ENCODE measurements at places on chromosomes 7 and 10.

- DNase-seq = no peak
These were observed 179.9 kb downstream of the PTPRN2 start for GRCh38 chr7:158407581-158408317.

DNA sequence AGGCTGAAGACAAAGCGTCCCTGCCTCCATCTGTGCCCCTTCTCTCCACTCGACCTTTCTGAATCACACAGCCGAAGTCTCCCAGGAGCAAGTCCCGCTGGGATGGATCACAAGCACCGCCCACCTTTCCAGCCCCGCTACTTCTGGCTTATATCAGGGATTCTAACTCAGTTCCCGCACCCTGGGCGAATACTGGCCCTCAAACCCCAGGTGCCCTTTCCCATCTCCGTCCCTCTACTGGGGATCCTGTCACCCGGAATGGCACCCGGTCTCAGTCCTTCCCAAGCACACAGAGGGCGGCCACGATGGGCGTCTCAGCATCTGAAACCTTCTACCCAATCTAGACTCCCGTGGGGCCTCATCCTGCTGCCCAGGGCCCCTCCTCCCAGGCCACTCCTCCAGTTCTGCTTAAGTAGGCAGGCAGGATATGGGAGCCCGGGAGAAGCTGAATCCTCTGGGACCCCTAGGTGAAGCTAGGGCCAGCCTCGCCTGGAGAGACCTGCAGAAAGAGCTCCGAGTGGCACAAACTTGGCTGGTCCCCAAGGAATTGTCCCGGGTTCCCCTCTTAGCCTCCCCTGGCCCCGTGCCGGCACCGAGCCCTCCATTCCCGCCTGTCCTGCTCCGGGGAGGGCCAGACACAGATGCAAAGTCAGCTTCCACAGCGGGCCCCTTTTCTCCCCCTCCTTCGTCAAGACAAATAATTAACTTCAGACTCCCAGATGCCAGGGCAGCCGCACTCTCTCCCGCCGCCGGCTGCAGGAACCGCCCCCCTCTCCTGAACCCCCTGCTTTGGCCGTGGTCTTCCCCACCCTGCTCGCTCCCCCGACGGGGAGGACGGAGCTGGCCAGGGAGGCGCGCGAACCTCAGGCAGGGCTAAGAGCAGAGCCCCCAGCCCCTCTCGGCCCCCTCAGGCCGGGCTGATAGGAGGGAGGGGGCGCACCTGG lies 612 bp downstream of the KCP start:
- DNase-seq = peak; percentile 70

DNA sequence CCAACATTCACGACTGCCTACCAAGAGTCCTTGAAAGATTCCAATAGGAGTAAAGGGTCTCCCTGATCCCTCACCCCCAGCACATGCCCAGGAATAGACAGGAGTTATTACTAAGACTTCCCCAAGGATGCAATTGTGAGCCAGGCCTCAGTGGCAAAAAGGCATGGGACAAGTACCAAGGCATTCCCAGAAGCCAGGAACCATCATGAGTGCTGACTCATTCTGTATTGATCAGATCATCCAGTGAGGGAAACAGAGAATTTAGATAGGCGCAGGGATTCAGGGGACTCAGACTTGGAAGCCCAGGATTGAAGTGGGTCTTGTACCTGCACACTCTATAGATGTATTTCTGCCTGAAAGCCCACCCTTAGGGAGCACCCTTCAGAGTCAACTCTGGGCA lies 21.2 kb downstream of the MBL2 start:
- DNase-seq = no peak

- DNase-seq = peak; percentile 30
These were observed 45.6 kb upstream of the TES start for GRCh38 chr7:116164552-116165306.

DNA sequence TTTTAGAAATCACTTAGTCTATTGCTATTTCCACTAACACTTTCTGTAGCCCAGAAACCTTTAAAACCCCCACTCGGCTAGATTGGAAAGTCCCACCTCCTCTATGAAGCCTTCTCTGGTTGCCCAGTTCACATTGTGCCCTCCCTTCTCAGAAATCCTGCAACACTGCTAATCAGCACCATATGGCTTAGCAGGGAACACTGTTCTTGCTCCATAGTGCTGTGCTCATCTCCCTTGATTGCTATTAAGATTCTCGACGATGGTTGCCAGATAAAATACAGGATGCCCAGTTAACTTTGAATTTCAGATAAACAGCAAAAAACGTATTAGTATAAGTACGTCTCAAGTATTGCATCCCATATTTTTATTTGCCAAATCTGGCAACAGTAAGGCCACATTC lies 40.1 kb upstream of the XPNPEP1 start:
- no peak for DNase-seq

GRCh38 chr7:17159500-17160037 lies 138.9 kb upstream of the AHR start:
- DNase-seq = no peak

GRCh38 chr10:81116201-81116600 lies 578.5 kb downstream of the SH2D4B start:
- no peak for DNase-seq

GRCh38 chr7:152395112-152395511 lies 40.7 kb downstream of the KMT2C start:
- DNase-seq = peak; percentile 59

DNA sequence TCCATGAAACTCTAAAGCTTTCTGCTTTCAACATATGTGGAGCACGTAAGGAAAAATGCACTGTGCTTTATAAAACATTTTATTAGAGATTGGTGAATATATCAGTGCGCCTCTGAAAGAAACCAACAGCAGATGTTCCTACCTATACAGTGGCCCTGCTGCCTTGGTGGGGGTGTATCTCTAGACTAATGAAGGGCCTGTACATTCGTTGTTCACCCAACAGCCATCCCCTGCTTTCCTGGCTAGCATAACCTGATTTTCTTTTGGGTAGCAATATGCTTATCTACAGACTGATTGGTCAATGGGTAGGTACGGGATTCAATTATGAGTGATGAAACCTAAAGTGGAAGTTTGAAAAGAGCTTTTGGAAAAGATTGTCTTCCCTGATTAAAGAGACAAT lies 119.7 kb upstream of the FAM133B start:
- DNase-seq = no peak

- DNase-seq = peak; percentile 62
These were observed 34.1 kb upstream of the NOBOX start for GRCh38 chr7:144437370-144438191.

DNA sequence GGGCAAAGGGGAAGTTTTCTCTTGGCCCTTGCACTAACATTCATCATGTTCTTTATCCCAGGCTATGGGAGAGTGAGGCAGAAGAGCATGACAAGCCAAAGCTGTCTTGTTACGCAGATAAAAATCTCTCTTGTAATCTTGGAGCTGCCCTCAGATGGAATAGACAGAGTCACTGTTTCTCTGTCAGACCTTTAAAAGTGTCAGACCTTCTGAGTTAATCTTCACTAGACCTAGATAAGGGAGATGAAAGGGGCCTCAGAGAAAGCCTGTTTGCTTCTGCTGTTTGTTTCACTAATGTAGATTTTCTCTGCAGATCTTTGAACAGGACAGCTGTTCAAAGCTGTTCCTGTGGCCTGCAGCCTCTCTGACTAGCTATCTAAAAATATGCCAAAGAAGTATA lies 112.9 kb downstream of the KIF20B start:
- DNase-seq = no peak

DNA sequence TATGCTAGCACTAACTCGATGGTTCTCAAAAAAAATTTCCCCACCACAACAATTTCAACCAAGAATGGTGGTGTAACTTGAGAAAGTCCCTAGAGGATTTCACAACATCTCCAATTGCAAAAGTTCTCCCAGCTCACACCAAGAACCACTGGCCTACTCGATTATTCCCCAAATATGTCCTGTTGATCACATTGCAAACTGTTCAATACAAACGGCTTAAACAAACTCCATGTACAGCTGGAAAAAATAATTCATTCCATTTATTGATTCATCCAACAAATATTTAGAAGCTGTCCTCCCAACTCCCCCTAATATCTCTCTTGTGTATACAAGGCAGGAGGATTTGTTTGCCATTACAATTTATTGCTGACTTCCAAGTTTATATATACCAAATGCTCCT lies 19.1 kb downstream of the TMEM176B start:
- DNase-seq = peak; percentile 3

DNA sequence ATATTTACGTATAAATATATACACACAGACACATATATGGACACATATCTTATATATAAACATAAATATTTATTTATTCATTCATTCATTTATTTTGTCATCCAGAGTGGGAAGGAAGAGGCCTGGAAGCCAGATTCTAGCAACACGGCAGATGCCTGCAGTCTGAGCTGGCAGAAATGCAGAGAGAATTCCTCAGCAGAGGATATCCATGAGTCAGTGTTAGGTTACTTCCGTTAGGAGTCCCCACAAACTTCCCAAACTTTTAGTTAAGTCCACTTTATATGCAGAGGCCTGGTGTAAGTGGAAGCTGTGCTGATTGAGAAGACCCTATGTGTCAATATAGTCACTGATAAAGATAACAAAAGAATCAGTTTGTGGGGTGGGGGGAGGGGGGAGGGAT lies 89.6 kb downstream of the PPP1R17 start:
- peak; percentile 92 for DNase-seq

GRCh38 chr7:24595671-24596418 lies 22.6 kb downstream of the PALS2 start:
- DNase-seq = no peak

GRCh38 chr10:31694929-31695837 lies 233.4 kb downstream of the ARHGAP12 start:
- no peak for DNase-seq

GRCh38 chr10:2619916-2620315 lies 447.4 kb upstream of the PFKP start:
- no peak for DNase-seq

- DNase-seq = peak; percentile 48
These were observed 240.6 kb downstream of the DGKI start for GRCh38 chr7:137606061-137606674.

GRCh38 chr7:158842486-158842885 lies 13.2 kb upstream of the ESYT2 start:
- DNase-seq = no peak

- DNase-seq = no peak
These were observed 201.2 kb upstream of the SEMA3E start for GRCh38 chr7:83850125-83850524.

DNA sequence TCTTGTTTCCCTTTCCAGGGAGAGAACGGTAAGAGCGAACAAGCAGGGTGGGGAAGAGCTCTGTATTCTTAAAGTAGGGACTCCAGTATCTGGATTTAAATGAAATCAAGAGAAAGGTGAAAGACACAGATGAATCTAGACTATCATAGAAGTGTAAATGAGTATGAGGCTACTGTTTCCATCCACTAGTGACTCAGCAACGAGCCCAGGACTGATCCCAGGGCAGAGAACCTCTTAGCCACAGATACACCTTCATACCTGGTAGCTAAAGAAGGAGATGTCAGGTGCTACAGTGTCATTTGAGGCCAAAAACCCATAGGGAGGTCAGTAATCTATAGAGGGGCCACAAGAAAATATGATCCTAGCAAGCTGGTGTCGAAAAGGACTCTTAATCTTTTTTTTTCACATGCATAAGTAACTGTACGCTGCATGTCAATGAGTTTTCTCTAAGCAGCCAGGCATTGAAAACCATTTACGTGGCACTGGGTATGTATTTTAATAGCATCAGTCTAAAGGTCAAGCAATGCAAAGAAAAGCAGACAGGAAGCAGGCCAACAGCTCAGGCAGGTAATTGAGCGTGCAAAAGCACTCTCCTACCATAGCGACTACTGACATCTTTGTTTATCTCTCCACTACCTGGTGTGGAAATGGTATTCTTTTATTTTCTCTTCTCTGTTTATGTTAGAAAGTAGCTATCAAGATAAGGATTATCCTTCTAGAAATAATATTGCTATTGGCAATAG lies 91.5 kb upstream of the EGR2 start:
- no peak for DNase-seq

DNA sequence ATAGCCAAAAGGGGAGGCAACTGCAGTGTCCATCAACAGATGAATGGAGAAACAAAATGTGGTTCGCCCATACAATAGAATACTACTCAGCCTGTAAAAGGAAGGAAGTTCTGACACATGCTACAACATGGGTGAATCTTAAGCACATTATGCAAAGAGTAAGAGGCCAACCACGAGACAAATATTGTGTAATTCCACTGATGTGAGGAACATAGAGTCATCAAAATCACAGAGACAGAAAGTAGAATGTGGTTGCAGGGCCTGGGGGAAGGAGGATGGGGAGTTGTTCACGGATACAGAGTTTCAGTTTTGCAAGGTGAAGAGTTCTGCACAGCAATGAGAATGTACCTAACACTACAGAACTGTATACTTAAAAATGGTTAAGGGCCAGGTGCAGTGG lies 13.7 kb upstream of the C10orf71 start:
- DNase-seq = no peak

DNA sequence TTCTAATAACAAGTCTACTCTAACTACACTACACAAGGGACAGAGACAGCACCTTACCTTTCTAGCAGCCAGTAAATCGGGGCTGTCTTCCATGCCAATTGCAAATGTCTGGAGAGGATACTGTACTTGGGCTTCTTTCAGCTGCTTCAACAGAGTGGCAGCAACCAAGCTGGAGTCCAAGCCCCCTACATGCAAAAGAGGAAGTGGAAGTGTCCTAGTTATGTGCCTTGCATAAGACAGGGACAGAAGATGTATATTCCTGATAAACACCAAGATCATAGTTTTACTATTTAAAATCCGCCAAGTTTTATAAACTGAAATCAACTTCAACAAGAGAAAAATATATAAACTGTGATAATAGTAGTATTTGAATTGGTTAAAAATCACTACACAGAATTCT lies 14.0 kb downstream of the ASNS start:
- no peak for DNase-seq

DNA sequence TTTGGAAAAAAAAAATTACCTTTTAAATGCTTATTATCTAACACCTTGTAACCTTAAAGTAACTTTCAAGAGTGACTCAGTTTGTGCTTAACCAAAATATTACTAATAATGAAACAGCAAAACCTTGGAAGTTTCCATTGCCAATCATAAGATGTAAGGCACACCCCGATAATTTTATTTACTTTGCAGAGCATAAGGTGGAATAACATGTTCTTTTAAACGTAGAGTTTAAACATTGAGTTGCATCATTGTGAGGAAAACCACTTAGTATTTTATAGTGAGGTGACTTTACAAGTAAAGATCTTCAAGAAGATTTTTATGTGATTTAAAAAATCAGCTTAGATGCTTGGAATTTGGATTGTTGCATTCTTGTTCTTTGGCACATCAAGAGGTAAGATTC lies at the start of gene PNLIPRP3:
Gene PNLIPRP3, plus strand, starts transcription at position 177 of the 400 bp plus-strand sequence. Its CDS starts 166 bp downstream, at position 343.
- DNase-seq = no peak

- DNase-seq = peak; percentile 1
These were observed 61.4 kb upstream of the CYP26C1 start for GRCh38 chr10:92999191-92999590.

GRCh38 chr10:129472696-129473555 lies 5.9 kb downstream of the MGMT start:
- no peak for DNase-seq

All from EL (cell line).